ENCODE measurements at places on chromosomes 5 and 9.

DNA sequence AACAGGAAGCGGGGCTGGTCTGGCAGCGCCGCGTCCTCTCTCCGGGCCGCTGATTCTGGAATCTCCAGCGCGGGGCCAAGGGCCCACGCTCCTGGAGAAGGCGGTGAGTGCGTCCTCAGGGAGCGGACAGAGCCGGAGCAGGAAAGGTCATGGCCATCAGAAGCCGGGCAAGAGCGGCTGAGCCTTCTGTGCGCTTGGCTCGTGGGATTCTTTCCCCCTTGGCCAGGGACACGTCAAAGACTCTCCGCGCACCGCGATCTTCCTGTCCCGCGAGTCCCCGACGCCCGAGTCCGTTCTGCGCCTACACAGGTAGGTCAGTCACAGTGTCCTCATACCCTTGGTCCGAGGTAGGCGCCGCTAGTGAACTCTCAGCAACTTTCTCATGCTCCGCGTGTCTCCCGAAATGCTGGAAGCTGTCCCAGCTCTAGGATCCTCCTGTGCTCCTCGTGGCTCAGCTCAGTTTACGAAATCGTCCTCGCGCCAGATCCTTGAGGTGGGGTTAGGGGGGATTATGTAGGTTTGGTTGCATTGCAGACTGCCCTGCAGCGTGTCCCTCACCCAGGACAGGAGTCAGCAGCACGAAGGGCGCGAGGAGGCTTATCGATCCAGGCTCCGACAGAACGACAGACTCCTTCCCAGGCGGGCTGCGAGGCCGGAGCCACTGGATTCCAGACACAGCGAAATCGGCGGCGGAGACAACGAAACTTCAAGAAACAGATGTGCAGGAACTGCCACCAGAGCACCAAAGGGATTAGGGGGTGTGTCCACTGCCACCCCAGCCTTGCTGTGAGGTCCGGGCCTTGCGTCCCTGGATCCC, 8.7 kb downstream of the LHX6 start:
- no peak for DNase-seq

DNA sequence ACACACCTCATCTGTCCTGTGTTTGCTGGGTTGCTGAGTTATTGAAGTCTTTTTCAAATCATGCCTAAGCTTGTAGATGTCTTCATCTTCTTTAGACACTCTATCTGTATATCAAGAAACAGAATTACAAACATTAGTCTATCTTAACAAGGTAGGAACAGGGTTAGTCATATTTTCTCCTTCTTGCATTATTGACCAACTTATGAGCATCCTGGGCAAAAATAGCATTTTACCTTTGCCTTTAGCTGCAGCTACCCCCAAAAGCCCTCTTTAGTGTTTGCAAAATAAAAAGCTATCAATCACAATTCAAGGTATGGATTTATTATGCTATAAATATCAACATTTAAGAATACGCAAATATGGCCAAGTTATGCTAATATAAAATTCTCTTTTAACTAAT, 3.4 kb downstream of the PLK2 start:
- DNase-seq: no peak

- no peak for DNase-seq
Observed at GRCh38 chr5:170791325-170791954, 7.9 kb downstream of the GABRP start.

- DNase-seq: no peak
Observed at GRCh38 chr5:160458806-160459800, 37.4 kb downstream of the PTTG1 start.

GRCh38 chr5:124581738-124582560, 164.5 kb downstream of the ZNF608 start:
- no peak for DNase-seq

DNA sequence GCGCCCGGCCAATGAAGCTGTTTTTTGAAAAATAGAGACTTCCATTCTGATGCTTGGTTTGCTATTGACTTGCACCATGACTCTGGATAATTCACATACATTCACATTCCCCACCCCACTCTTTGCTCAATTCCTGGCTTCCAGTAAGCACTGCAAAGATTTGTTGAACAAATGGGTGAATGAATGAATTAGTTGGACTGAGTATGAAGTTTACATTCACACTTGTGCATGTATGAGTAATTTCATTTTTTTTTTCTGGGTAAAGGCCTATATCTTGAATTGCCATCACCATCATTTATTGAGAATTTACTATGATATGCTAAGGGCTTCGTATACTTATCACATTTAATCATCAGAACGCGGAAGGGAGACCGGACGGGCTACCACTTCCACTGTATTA, 13.8 kb upstream of the CCDC69 start:
- no peak for DNase-seq
